ENCODE measurements at places on chromosomes 12 and 14. TPM values are rescaled to one million over a fixed set of nuclear protein-coding genes. Genes with fewer than 3 reads are reported as not detected.

AQP6 gene
- total RNA-seq, result not detected

SLC6A15 gene
- 3.8 TPM for total RNA-seq

IQSEC3 gene
- total RNA-seq, result not detected

TMPRSS12 gene
- under 0.01 TPM for total RNA-seq

RHEBL1 gene
- total RNA-seq, result not detected

KRT82 gene
- not detected for total RNA-seq

SERPINA10 gene
- not detected for total RNA-seq

GZMH gene
- total RNA-seq, result not detected

PLD4 gene
- 0.65 TPM for total RNA-seq

TMEM179 gene
- total RNA-seq, result not detected

UBE2N gene
- 41.2 TPM for total RNA-seq

ADAM20 gene
- 1.5 TPM for total RNA-seq

ATL1 gene
- 6.0 TPM for total RNA-seq

BCL2L14 gene
- total RNA-seq, result not detected

SLC6A13 gene
- not detected for total RNA-seq

All from placental epithelial cell (primary cell).